T-helper 17 cell (primary cell): ENCODE measurements at places on chromosomes 3 and 15.

- no peak for DNase-seq
Measured at GRCh38 chr15:53506370-53506769, 253.1 kb downstream of the WDR72 start.

DNA sequence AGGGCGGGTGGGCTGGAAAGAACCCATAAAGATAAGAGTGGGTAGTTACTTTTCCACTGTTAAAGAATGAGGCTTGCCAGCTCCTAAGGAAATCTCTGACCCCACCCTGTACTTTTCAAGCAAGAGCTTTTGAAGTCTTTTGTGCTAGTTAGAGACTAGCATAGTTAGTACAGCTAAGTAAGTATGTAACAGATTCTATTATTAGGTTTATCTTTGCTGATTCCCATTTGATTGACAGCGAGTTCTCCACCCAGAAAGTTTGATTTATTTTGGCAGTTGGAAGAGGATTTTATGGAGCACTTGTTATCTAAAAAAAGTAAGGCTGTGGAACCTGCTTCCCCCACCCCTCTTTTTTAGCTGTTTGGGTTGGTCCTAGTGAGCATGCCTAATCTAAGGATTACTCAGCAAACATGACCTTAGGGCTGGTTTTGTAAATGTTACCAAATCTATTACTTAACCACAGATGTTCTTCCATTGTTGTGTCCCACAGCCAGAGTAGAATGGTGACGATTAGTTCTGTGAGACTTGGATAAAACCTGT lies 57.6 kb downstream of the FNDC3B start:
- no peak for DNase-seq

DNA sequence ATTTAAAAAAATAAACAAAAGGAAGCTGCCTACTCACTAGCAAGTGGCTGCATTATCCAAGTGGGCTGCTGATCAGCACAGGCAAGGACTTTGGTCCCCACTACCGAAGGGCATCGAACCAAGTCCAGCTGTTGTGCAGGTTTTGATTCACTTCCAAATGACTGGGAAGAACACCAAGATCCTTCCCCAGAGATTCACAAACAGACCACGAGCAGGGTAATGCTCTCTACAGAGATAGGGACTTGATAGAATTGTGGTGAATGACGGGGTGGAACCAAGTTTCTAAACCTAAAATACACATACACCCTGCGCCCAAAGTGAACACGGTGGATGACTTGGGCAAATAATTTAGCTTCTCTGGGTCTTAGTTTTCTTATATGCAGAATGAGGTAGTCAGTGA lies 203.7 kb upstream of the ICE2 start:
- DNase-seq: no peak

DNA sequence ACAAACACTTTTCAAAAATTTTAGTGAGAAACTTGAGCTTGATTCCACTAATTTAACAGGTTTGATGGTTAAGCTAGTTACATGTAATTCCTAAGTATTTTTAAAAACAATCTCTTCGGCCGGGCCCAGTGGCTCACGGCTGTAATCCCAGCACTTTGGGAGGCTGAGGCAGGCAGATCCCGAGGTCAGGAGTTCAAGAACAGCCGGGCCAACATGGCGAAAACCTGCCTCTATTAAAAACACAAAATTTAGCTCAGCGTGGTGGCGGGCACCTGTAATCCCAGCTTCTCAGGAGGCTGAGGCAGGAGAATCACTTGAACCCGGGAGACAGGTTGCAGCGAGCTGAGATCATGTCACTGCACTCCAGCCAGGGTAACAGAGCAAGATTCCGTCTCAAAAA lies 25.3 kb downstream of the TRA2B start:
- DNase-seq: no peak

DNA sequence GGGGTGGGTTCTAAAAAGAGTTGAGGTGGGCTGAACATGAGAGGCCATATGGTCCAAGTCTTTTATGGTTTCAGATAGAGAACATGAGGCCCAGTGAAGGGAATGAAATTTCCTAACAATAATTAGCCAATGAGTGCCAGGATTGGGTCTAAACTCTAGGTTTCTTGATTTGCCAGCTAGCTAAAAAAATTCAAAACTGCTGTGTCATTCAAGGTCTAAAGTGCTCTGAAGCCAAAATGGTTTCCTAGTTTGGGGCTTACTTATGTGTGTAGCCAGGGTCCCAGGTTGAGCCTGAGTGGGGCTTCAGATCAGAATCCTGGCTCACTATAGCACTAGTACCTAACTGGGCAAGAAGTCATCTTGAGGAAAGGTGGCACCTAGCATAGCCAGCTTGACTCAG lies 55.3 kb upstream of the SYN2 start:
- no peak for DNase-seq

DNA sequence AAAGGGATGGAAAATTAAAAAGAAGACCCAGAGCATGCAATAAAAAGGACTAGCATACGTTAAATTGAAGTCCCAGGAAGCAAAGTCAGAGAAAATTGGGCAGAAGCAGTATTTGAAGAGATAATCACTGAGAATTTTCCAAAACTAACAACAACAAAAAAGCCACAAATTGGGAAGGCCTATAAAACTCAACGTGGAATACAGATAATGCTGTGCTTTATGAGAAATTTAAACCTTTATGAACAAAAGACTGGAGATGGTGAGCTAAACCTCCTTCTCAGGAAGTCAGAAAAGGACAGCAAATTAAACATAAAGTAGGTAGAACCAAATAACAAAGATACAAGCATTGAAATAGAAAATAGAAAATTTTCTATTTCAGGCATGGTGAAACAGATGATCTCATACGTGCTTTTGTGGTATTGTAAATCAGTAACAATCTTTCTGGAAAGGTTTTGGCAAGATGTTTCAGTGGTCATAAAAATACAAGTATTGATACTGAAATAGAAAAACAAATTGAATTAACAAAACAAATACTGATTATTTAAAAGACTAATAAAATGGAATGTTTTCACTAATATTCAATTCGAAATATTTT lies 55.6 kb downstream of the LYSMD4 start:
- DNase-seq: no peak

DNA sequence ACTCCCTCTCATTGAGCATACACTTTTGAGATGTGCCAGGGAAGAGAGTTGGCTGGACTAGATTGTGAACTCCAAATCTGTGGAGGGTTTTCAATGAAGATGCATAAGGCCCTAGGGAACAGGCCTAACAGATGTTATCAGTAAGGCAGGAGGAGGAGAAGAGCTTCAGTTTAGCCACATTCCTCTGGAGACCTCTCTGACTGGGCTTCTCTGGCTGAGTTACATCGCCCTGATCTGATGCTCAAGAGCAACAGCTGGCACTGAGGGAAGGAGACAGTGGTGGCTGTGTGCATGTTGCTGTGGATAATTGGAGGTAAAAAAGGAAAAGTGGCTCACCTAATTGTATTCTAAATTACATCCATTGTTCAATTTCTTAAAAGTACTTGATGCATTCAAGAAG lies 206.4 kb upstream of the CFAP20DC start:
- DNase-seq: no peak

DNA sequence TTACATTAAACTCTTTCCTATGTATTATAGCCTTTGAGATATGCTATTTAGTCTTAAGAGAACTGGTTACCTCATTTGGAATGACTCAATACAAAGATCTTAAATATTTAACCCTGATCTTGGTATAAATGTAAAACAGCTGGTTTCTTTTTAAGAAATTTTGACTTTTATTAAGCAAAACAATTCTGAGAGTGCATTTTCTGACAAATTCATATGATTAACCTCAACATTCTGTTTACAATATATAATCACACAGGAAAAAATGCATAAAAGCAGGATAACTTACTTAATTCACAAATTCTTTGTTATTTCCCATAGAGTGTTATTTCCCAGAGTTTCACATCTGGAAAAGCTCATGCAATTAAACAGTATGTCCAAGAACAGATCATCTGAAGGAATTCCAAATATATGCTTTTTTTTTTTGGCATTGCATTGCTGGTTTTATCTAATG lies 400.4 kb upstream of the THBS1 start:
- no peak for DNase-seq

GRCh38 chr15:25939122-25939521 lies 76.0 kb upstream of the ATP10A start:
- no peak for DNase-seq

GRCh38 chr3:152574461-152575079 lies 260.4 kb upstream of the P2RY1 start:
- no peak for DNase-seq

DNA sequence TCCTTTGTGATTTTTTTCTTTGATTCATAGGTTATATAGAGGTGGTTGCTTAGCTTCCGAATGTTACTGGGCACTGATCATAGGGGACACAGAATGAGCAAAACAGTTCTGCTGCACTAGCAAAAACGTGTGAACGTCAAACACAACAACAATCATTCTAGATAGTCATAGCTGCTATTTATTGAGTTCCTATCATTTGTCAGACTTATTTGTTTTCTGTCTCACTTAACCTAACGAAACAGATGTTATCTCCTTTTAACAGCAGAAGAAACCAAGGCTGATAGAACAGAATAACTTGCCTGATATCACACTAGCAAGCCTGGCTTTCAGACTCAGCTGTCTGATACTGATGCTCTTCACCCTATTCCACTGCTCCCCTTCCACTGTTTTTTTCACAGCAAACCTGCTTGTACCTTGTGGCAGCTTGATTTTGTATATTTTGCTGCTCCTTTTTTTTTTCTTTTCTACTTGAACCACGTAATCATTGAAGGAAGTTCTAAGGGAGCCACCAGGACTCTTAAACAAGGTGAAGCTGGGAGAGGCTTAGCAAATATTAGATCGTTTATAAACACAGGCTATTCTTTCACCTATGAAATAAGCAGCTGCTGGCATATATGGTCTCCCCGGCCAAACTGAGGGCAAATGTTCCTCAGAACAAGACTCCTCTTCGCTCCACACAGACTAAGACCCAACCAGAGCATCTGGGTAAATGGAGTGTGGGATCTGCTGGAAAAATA lies 78.8 kb downstream of the MCF2L2 start:
- no peak for DNase-seq

DNA sequence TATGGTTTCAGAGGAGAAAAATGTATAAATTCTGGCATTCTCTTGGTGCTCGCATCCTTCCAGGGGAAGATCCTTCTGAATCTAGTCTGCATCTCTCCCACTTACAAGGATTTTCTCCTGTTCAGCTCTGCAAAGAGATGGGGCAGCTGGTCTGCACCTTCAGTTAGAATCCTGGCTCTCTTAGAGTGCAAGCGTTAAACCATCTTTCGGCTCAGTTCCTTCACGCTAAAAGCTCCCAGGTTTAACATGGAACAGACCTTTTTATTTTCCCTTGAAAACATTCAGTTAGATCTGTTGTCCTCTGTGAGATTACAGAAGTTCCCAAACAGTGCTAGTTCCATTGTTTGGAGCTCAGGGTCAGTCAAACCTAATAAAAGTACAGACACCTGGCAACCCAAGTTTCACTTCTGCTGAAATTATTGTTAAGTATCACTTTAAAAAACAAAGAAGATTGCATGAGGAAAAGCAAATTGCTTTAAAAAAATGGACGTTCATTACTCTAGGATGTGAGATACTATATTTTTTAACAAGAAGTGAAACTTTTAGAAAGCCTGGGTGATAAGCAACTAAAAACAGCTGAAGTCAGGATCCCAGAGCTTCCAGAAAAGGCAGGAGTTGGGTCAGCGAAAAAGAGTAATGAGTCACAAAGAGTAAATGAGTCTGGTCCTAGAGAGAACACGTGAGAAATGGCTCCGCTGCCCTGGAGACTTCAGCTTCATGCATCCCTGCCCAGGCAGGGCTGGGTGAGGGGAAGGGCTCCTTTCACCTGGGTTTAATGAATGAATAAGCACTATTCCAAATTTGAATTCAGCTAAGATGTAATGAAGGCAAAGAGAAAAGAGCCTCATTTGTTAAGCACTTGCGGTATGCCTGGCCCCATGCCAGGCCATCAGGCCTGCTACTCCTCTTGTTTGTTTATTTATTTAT lies 63.3 kb downstream of the ABTB1 start:
- no peak for DNase-seq

DNA sequence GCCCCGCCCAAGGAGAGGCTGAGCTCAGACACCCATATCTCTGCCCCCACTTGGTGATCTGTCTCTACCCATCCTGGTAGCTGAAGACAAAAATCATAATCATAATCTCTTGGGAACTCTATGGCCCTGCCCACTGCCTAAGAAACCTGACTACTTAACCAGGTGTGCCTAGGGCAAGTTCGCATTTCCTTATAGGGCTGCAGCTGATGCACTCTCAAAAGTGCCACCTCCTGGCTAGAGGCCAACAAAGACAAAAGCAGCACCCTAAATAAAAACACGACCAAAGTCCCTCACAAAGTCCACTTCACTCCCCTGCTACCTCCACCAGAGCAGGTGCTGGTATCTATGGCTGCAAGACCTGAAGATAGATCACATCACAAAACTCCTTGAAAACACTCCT lies 250.4 kb upstream of the SLITRK3 start:
- DNase-seq: no peak

DNA sequence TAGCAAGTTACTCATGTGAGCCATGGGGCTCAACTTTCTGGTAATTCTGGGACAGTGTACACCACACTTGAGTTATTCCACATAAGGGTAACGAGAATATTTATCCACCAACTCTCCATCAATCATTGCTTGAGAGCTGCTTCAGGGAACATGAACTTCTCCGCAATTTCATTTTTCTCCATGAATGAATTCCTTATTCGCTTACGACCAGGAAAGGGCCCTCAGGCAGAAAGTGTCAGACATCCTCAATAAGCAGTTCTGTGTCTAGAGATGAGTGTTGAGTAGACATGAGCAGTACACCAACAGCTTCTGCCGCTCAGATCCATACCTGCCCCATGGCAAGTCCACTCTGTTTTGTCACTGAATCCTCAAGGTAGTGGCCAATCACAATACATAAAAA lies 24.8 kb upstream of the IQCF2 start:
- DNase-seq: no peak

- no peak for DNase-seq
Measured at GRCh38 chr15:49964061-49964460, 155.0 kb downstream of the ATP8B4 start.

GRCh38 chr15:89841306-89841705 lies 26.7 kb upstream of the ANPEP start:
- DNase-seq: no peak

GRCh38 chr3:108524537-108524936 lies 14.1 kb upstream of the MYH15 start:
- DNase-seq: no peak

DNA sequence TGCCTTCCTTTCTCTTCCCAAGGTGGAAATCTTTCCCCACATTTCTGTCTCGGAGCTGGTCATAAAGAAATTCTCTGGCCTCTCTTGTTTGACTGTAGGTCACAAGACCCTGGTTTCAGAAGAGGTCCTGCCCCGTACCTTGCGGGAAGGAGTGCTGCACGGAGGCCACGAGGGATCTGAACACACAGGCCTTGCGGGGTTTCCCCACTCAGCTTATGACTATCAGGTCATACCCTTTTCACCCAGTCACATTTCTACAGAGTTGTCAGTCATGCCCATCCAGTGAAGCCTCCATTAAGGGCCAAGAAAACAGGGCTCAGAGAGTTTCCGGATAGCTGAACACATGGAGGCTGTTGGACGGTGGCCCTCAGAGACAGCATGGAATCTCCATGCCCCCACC lies 54.7 kb upstream of the ATP13A3 start:
- no peak for DNase-seq

GRCh38 chr3:142638291-142638690 lies 42.1 kb downstream of the PLS1 start:
- DNase-seq: no peak

GRCh38 chr15:92101708-92102394 lies 248.3 kb downstream of the SLCO3A1 start:
- no peak for DNase-seq
